NCI-H1930 (cell line): ENCODE measurements at places on chromosomes 1 and 21.

DNA sequence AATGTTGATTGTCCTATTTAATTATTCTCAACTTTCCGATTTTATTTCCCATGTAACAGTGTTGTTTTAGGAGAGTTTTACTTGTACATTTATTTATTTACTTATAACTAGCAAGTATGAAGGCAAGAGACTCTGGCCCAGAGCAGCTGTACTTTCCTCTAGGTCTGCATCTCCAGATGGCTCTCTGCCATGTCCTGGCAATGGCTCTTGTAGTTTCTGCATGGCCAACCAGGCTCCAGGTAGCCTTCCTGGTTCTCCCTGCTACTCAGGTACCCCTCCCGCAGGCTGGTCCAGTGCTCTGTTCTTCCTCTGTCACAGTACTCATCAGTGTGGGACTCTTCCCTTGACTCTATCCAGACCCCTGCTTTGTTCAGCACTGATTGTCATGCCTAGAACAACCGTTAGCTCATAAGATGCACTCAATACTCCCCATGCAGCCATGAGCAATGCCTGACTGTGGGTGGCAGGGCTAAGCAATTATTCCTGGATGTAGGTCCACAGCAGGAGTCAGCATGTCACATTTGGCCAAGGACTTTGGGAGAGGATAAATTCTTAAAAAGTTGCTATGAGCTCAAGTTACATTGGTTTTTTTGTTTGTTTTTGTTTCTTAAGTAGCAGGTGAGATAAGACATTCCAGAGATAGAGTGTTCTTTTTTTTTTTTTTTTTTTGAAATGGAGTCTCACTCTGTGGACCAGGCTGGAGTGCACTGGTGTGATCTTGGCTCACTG, 10.9 kb upstream of the IL20 start:
- no peak for DNase-seq

- DNase-seq, result no peak
Measured at GRCh38 chr1:25640646-25641328, 24.2 kb downstream of the MAN1C1 start.

GRCh38 chr1:232273011-232273410, 356.9 kb downstream of the SIPA1L2 start:
- DNase-seq, result no peak

- DNase-seq, result no peak
Measured at GRCh38 chr1:112319371-112320040, 76.5 kb upstream of the CTTNBP2NL start.

DNA sequence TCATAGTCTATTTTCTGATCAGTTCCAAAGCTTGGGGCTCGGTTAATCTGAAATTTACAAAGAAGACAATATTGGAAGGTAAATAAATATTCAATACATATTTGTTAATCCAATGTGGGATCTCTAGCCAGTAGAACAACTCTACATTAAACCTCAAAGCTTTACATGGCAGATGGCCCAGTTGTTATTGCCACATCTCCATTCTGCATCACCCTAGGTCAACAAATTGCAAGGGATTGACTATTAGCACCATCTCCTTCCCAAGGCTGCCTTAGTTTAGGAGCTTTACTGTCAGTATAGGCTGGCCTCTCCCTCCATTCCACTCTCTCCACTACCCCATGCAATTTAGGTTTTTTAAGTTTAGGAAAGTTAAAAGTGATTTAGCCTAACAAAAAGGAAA, 69.7 kb downstream of the TTLL7 start:
- DNase-seq, result no peak

GRCh38 chr1:54357967-54358366, 48.2 kb downstream of the SSBP3 start:
- no peak for DNase-seq

GRCh38 chr1:174786760-174787159, 213.0 kb upstream of the CACYBP start:
- no peak for DNase-seq

GRCh38 chr1:60904099-60904851, 178.1 kb upstream of the NFIA start:
- no peak for DNase-seq
